Caki2 (cell line): ENCODE measurements at places on chromosomes 5 and 9. TPM values are rescaled to one million over a fixed set of nuclear protein-coding genes. Genes with fewer than 3 reads are reported as not detected.

Gene ADAMTS6
- total RNA-seq: not detected in 2 replicates

Gene PTGES2
- 93.5 and 114 TPM in 2 replicates for total RNA-seq

Gene ZNF189
- 7.5 and 11.0 TPM in 2 replicates for total RNA-seq

Gene CATSPER3
- 1.1 TPM in 1 of 2 replicates, not detected in the other for total RNA-seq

Gene OSTF1
- total RNA-seq: 9.0 and 12.4 TPM in 2 replicates

Gene HAPLN1
- total RNA-seq: 0.07 TPM in 1 of 2 replicates, not detected in the other

Gene ARID3C
- total RNA-seq: not detected in 2 replicates

Gene SPATA31D1
- not detected in 2 replicates for total RNA-seq

Gene SPINK13
- total RNA-seq: 0.14 and 1.3 TPM in 2 replicates

Gene GPX8
- 29.6 and 49.3 TPM in 2 replicates for total RNA-seq

Gene PLAC8L1
- total RNA-seq: not detected in 2 replicates

Gene MAP1B
- total RNA-seq: 58.0 and 80.1 TPM in 2 replicates

Gene MED22
- total RNA-seq: 25.3 and 62.5 TPM in 2 replicates

Gene GFRA3
- total RNA-seq: not detected in 2 replicates

Gene ARSI
- not detected in 2 replicates for total RNA-seq

Gene MATR3
- 150 and 191 TPM in 2 replicates for total RNA-seq

Gene FYB1
- not detected in 2 replicates for total RNA-seq

Gene CCDC69
- not detected in 2 replicates for total RNA-seq

Gene SCGB3A2
- not detected in 2 replicates for total RNA-seq

Gene SLCO6A1
- not detected in 2 replicates for total RNA-seq

Gene ZDHHC11B
- total RNA-seq: not detected in 2 replicates

Gene APBA1
- total RNA-seq: 0.55 and 6.5 TPM in 2 replicates

Gene PHF24
- 0.07 and 0.20 TPM in 2 replicates for total RNA-seq
